ENCODE measurements at places on chromosomes 2 and 18. TPM values are rescaled to one million over a fixed set of nuclear protein-coding genes. Genes with fewer than 3 reads are reported as not detected.

DNA sequence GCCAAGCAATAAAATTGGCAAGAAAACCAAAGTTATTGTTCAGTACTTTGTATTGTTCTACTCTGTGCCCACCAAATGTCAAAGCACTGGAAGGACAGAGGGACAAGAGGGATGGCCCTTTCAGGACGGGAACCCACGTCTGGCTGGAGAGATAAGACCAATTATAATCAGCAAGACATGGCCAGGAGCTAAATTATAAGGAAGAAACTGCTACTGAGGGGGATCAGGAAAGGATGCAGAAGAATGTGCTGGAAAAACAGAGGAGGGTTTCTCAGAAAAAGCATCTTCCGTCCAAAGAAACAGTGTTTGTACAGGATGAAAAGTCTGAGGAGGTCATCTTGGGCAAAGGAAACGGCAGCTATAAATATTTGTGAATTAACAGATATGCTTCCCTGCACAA is 46.4 kb upstream of the NARS1 start:
- peaks cover 7% of the 10 kb centered on the region for H3K4me1 ChIP-seq
- H3K36me3 ChIP-seq, result peaks cover 49% of the 10 kb centered on the region
- H3K27me3 ChIP-seq, result no peaks in the 10 kb centered on the region
- no peak overlapping the region for H3K27ac ChIP-seq
- DNase-seq, result no peak

DNA sequence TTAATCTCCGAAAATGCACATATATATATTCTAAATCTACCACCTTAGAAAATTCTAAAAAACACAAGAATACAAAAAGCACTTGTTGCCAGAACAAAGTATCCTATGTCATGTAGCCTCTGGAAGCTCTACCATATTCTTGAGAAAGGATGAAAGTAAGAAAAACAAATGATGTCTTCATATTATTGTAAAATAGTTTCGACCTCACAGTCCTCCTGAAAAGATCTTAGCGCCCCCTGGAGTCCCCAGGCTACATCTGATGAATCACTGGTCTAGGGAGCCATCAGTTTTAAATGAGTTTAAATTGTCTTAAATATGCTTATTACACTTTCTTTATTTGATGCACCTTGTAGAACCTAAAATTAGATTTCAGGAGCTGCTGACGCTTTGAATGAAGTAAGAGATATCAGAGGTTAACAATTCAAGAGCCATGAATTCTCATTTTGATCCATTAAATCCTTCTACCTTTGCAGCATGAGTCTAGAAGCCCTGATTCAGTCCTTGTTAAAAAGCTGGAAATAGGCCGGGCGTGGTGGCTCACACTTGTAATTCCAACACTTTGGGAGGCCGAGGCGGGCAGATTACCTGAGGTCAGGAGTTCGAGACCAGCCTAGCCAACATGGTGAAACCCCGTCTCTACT is 138.8 kb downstream of the MCFD2 start:
- H3K36me3 ChIP-seq, result no peaks in the 10 kb centered on the region
- peak; percentile 54 for DNase-seq
- peaks cover 28% of the 10 kb centered on the region for H3K4me1 ChIP-seq
- H3K4me3 ChIP-seq, result no peak overlapping the region

GRCh38 chr2:13106302-13106701 is 389.6 kb downstream of the TRIB2 start:
- H3K4me3 ChIP-seq, result no peak overlapping the region
- DNase-seq, result no peak
- H3K4me1 ChIP-seq, result no peaks in the 10 kb centered on the region

GRCh38 chr2:190634381-190634780 is 14.5 kb upstream of the NAB1 start:
- H3K27ac ChIP-seq, result no peak overlapping the region
- DNase-seq, result no peak
- H3K27me3 ChIP-seq, result no peaks in the 10 kb centered on the region

GPR17 gene
- not detected for total RNA-seq

IRS1 gene
- 45.8 TPM for total RNA-seq
